ENCODE measurements at places on chromosomes 7 and 10.

DNA sequence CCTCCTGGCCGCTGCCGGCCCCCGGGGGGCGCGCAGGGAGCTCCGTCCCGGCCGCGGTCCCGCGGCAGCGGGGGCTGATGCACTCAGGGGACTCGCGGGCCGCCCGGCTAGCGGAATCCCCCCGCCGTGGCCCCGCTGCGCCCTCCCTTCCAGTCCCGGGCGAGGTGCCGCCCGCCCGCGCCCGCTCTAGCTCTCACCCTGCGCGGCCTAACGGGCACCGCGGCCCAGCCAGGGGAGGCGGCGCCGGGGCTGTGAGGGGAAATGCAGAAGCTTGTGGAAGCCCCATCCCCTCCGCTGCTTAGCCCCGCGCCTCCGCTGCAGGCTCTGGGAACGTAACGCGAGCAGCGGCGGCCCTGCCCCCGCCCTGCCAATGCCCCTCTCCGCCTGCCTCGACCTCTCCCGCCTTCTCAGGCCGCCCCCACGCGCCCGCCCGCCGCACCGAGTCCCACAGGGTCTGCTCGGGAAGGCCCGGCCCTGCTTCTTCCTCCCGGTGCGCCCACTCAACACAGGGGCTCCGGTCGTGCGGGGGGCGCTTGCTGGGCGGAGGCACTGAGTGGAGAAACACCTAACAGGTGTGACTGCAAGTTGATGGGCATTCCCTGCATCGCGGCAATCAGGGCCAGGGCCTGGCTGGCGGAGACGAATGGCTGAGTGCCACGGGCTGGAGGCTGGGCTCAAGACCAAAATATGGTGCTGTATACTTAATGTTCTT lies 384 bp upstream of the TMEM229A start:
- DNase-seq, result no peak

DNA sequence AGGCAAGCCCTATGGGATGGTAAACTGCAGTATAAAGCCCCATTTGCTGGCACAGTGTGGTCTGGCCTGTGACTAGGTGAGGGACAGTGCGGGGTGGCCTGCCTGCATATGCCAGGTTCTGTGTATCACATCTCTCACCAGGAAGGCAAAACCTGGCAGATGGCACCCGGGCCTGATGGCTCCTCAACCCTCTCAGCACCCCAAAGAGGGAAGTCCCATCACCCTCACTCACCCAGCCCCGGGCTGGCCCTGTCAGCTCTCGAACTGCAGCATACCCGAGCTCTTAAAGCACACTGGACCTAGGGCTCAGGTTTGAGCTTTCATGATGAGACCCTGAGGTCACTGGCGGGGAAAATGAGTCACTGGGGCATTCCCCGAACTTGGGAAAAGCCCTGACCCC lies 130.5 kb downstream of the LHPP start:
- no peak for DNase-seq

DNA sequence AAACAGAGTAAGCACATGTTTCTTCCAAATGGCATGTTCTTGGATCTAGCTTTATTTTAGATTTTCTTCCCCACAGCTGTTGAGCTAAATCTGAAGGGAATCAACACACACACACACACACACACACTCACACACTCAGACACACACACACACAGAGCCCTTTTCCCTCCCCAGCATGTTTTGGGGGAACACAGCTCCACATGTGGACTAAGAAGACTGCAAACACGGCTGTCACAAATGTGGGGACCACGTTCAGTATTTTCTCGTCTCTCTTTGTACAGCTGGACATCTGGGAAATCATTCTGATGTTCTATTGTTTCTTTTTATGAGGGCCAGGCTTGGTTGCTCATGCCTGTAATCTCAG lies 116.3 kb downstream of the ABLIM1 start:
- DNase-seq, result no peak

GRCh38 chr10:5685764-5686240 lies 1.2 kb downstream of the TASOR2 start:
- no peak for DNase-seq

DNA sequence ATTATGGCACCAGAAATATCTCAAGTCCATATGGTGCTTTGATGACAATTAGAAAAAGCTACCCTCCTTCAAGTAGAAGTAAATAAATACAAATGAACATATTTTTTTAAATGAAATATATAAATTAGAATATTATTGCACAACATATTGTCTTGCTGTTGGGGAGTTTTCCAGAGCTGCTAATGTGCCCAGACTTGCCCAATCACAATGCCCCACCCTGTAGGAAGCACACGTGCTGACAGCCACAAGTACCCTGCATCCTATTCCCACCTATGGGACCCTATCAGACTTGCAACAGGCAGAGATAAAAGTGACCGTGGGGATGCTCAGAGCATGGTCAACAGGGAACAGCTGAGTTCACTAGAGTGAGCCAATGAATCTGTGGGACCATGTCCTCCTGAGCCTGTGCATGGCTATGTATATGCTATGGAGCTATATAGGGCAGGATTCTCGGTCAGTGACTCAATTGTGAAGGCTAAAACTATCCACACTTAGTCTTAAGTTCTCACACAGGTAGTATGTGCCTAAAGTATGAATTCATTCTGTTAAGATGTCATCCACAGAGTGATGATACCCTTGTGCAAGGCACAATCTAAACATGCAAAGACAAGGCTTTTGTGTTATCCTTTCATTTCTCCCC lies 336.0 kb downstream of the HGF start:
- no peak for DNase-seq

DNA sequence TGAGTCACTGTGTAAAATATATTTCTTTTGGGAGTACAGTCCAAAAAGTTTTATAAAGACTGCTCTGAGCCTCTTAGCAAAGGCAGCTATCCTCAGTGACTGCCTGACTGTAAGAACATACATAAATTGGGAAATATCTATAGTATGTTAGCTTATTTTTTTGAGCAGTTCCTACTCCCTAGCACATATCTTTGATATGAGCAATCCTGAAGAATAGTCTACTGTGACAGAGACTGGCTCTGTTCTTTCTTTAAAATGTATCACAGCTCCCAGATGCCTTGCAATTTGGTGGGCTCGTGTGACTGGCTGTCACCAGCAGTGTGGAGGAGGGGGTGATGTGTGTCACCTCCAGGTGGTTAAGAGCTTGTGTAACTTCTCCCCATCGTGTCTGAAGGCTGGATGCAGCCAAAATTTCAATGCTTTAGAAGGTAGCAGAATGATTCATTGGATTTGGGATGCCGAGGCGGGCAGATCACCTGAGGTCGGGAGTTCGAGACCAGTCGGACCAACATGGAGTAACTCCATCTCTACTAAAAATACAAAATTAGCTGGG lies 47.9 kb downstream of the MTERF1 start:
- no peak for DNase-seq

DNA sequence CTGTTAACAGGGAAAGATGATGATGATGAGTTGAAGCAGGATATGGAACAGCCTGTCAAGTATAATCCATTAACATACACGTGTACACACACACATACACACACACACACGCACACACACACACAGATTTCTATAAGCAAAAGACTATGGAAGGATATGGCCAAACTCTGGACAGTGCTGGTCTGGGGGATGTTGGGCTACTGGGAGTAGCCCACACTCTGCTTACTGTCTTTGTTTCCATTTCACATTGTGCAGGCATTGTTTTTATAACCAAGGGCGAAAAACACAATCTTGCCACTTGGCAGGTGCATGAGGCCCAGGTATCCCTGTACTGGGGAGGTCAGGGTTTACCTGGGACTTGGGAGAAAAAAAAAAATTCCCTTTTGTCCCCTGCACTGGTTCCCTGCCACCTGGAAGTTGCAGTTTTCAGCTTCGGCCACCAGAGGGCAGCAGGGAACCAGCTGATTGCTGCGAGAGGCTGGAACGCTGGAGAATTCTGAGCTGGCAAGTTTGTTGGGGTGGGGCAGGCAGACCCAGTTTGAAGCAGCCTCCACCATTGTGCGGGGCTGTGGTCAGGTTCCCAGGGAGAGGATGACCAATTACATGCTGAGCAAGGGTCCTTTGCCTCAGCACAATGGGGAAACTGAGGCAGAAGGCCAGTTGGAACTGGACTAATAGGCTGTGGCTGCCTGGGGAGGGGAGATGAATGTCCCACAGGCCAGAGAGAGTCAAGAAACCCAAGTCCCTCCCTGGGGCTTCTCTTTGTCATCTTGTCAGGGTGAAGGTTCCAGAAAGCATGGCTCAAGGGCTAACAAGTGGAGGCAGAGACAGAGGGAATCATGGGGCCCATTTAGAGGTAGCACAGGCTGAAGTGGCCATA lies 27.3 kb downstream of the PPIF start:
- DNase-seq, result peak; percentile 53

GRCh38 chr10:102196893-102197292 lies 29.2 kb upstream of the ELOVL3 start:
- no peak for DNase-seq

GRCh38 chr7:88042157-88042556 lies 108.1 kb downstream of the ADAM22 start:
- no peak for DNase-seq

- no peak for DNase-seq
Measured at GRCh38 chr10:124534826-124535601, 73.4 kb downstream of the LHPP start.

DNA sequence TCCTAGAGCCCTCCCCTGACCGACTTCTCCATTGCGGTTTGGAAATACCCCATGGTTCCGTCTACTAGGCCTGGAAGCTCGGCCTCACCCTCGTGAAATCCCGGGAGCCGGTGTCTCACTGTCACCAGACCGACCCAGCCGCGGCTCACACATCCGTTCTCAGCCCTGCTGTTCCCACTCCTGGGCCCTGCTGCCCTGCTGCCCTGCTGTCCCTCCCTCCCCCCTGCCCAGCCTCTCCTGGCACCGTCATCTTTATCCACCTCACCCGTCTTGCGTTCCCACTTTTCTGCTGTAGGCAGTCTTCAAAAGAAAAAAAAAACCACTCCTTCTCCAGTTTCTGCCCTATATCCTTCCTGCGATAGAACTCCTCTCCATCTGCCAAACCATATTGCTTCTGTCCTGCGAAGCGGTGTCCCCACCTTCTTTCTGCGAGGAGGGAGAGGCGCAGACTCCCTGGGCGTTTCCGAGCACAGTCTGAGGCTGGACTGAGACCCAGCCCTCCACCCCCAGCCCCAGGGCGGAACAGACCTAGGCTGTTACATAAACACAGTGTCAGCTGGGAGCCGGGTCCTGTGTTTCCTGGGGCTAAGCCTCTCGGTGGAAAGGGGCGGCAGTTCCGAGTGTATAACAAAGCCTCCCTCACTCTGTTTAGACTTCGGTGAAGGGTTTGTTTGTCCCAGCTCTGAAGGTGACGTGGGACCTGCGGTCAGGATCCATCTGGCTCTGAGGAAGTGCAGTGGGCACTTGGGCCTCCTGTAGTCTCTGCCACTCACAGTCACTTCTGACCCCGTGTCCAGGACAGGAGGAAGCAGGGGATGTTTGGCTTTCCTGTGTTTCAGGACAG lies 2.8 kb downstream of the AGAP3 start:
- DNase-seq, result no peak

DNA sequence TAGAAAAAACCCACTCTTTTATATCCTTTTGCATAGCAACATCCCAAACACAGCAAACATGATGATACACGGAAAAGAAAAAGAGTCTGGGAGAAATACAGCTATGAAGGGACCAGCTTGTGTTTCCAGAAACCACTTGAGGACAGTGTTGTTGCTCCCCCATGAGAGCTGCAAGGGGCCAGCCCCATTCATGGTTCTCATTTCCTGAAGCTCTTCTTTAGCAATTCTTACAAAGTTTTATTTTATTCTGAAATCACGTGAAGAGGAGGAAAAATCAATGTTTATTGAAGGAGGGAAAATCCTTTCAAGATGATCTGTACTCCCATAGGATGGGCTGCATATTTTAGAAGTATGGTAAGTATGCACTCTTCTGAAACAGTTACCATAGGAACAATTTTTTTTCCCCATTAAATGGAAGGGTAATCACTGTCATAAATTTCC lies 17.5 kb upstream of the PRTFDC1 start:
- no peak for DNase-seq

GRCh38 chr10:123377883-123378282 lies 223.7 kb downstream of the BUB3 start:
- DNase-seq, result no peak

DNA sequence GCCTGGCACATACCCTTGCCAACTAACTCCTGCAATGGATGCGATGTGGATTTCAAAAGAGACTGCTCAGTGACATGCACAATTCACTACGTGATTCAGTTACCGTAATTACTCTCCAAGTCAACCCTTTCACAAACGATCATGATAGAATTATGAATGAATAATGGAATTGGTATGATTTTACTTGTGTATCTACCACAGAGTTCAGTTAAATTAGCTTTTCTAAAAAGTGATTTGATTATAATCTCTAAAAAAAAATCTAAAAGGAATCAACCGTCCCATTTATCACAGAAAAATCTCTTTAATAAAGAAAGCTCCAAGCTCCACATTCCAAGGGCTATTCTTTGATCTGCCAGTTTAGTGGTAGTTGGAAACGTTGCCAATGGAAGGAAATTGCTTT lies 30.4 kb upstream of the RSU1 start:
- DNase-seq, result no peak

DNA sequence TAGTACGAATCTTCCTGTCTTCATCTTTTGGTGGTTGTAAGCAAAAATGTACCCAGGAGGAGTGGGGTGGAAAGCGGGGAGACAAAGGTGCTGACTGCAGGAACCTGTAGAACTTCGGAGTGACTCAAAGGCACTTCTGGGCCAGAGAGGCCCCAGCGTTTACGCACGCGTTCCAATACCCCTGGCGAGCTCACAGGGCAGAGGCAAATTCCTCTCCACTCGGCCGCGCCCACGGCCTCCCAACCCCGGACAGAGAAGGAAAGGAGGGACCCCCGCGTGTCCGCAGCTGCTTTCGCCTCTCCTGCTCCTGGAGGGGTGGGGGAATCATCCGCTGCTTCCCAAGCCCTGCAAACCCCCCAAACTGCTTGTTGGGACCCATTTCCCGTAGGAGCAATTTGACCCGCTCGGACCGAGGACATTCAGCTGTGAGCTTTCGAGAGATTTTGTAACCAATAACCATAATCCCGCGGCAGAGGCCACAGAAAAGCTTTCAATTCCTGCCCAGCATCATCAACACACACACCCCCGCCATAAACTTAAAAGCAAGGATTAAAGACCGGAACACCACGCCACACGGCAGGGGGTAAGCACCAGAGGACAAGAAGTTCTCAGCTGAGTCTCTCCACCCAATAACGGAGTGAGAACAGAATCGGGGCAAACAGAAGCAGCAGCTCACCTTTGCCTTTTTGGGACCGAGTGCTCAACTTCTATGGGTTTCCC lies 2.3 kb downstream of the IGF2BP3 start:
- DNase-seq, result no peak

- no peak for DNase-seq
Measured at GRCh38 chr7:151884312-151885201, 7.6 kb upstream of the PRKAG2 start.

DNA sequence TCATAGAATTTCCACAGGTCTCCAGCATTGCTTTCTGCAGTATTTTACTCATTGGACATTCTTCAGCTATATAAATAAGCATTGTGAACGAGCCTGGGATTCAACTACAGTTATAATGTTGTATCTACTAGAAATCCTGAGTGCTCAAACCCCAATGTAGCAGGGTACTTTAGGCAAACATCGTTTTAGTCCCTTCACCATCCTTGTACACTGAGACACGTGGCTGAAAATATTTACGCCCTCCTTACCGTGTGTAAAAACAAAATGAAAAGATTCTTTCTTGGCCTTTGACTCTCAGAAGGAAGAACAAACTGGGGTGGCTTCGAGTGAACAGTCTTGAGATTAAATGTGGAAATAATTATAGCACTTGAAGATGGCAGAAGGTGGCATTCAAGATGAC lies 25.2 kb downstream of the CDK6 start:
- DNase-seq, result no peak

- DNase-seq, result no peak
Measured at GRCh38 chr7:106794276-106795083, 70.6 kb upstream of the PIK3CG start.

All from stimulated activated CD8-positive, alpha-beta memory T cell treated with anti-CD3 and anti-CD28 coated beads, Interleukin-2, amount 100 ng/mL, for 1 hour (primary cell).